Breast epithelium (tissue), 4 donors: ENCODE measurements at places on chromosomes 3 and 15. TPM values are rescaled to one million over a fixed set of nuclear protein-coding genes. Genes with fewer than 3 reads are reported as not detected.

Gene TICRR
- total RNA-seq, result 0.15 TPM

Gene ATP13A3
- total RNA-seq, result 142 TPM

Gene AMIGO3
- total RNA-seq, result 0.98 TPM

Gene IGSF10
- 14.4 TPM for total RNA-seq

Gene EXD1
- not detected for total RNA-seq

Gene KBTBD8
- total RNA-seq, result 1.6 TPM

Gene DCBLD2
- 46.7 TPM for total RNA-seq

Gene DLEC1
- total RNA-seq, result 0.98 TPM

Gene GP5
- total RNA-seq, result not detected

Gene CAMK2N2
- not detected for total RNA-seq

Gene CCR8
- total RNA-seq, result not detected

Gene TRPM1
- not detected for total RNA-seq

Gene IL17RD
- 3.0 TPM for total RNA-seq

DNA sequence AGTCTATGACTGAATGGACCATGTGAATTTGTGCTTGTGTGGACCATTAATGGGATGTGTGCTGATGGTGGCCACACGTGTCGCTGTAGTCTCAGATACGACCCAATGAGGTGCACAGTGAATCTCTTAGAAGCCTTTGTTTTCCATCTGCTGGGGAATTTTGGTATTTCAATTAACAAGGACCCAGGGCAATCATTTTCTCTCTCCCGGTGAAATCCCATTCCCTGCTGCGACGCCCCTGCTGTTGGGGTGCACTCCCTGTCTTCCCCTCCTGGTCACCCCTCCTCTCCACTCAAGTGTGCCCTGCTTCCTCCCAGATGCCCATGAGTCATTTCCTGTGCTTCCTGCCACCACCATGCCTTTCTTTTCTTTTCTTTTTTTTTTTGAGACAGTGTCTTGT is 32.7 kb downstream of the EBLN2 start:
- no peak for DNase-seq
- H3K36me3 ChIP-seq, result no peaks in the 10 kb centered on the region
- no peaks in the 10 kb centered on the region for H3K27me3 ChIP-seq
- no peak overlapping the region for H3K27ac ChIP-seq
- no peak overlapping the region for H3K4me3 ChIP-seq

- H3K36me3 ChIP-seq, result no peaks in the 10 kb centered on the region
- H3K27ac ChIP-seq, result no peak overlapping the region
- H3K4me1 ChIP-seq, result no peaks in the 10 kb centered on the region
- no peaks in the 10 kb centered on the region for H3K27me3 ChIP-seq
- no peak overlapping the region for H3K4me3 ChIP-seq
- no peak for DNase-seq
These were observed 5.2 kb upstream of the TOPAZ1 start for GRCh38 chr3:44236485-44236908.

DNA sequence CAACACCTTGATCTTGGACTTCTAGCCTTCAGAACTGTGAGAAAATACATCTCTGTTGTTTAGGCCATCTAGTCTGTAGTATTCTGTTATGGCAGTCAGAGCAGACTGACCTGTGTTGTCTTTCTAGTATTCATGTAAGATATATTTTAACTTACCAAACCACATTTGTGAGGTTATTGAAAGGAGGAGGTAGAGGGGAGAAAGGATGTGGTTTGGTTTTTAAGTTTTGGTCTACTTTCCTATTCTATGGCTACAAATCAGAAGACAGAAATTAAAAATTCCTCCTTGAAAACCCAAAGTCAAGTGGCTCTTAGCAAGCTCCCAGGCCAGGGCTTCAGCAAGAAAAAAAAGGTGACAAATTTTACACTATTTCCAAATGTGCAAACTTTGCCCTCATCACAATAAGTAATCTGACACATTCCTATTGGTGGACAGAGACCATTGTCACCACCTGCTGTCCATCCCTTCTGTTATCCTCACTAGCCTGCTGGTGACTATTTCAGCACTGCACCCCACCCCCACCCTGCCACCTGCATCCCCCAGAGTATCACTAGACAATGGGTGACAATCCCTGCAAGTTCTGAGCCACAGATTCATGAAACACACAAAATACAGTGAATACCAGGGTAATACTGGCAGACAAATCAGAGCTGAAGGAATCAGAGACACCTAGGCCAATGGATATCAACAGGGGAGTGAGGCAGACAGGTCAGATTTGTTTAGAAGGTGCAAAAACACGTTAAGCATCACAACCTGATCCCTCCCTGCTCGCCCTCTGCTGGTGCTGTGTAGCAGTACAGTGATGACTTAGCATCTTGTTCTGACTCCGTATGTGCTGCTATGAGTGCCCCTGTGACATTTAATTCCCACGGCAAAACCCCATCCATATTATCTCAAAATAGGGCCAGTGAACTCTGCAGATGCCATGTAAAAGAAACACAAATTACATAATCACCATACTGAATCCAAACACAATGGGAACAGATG is 79.0 kb upstream of the DCLK3 start:
- no peaks in the 10 kb centered on the region for H3K27me3 ChIP-seq
- DNase-seq, result no peak
- H3K27ac ChIP-seq, result no peak overlapping the region
- H3K4me1 ChIP-seq, result no peaks in the 10 kb centered on the region
- no peaks in the 10 kb centered on the region for H3K36me3 ChIP-seq

GRCh38 chr15:57251941-57252340 is 124.4 kb upstream of the CGNL1 start:
- H3K27ac ChIP-seq, result no peak overlapping the region
- no peak for DNase-seq
- H3K4me1 ChIP-seq, result no peaks in the 10 kb centered on the region
- no peaks in the 10 kb centered on the region for H3K27me3 ChIP-seq
- no peak overlapping the region for H3K4me3 ChIP-seq

- DNase-seq, result no peak
- peaks cover 28% of the 10 kb centered on the region for H3K4me1 ChIP-seq
- no peaks in the 10 kb centered on the region for H3K27me3 ChIP-seq
- no peak overlapping the region for H3K4me3 ChIP-seq
- H3K36me3 ChIP-seq, result no peaks in the 10 kb centered on the region
- H3K27ac ChIP-seq, result peak overlapping the region; percentile 83
These were observed 1.6 kb upstream of the PRKCD start for GRCh38 chr3:53159156-53160060.

DNA sequence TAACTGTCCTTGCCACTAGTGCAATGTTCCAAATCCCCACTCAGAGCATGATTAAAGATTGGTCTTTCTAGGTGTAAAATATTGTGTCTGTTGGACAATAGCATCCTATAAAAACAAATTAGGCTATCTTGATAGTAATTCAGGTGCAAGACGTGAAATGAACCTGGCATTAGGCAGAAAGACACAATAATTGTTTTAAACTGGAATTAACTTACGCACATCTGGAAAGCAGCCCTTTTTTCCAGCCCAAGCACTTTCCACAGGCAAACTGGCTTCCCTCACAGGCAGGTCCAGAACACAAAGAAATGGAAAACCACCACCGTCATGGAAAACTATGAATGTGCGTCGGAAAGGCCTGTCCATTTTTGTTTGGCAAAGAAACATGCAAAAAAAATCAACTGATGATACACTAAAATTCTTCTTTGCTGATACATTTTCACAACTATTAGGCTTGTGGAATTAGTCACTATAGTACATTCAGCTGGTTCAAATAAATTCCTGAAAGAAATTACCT is 474.7 kb upstream of the IL12A start:
- no peaks in the 10 kb centered on the region for H3K27me3 ChIP-seq
- no peak overlapping the region for H3K4me3 ChIP-seq
- no peaks in the 10 kb centered on the region for H3K4me1 ChIP-seq
- no peak overlapping the region for H3K27ac ChIP-seq

GRCh38 chr3:126040386-126040785 is 43.5 kb downstream of the SLC41A3 start:
- H3K36me3 ChIP-seq, result no peaks in the 10 kb centered on the region
- no peak overlapping the region for H3K4me3 ChIP-seq
- no peak for DNase-seq
- H3K27ac ChIP-seq, result no peak overlapping the region
- no peaks in the 10 kb centered on the region for H3K27me3 ChIP-seq

GRCh38 chr3:159273608-159274007 is 471.8 kb downstream of the MFSD1 start:
- H3K4me1 ChIP-seq, result no peaks in the 10 kb centered on the region
- DNase-seq, result no peak
- H3K4me3 ChIP-seq, result no peak overlapping the region
- H3K27ac ChIP-seq, result no peak overlapping the region
- H3K27me3 ChIP-seq, result no peaks in the 10 kb centered on the region

- no peak overlapping the region for H3K4me3 ChIP-seq
- no peaks in the 10 kb centered on the region for H3K36me3 ChIP-seq
- H3K27ac ChIP-seq, result no peak overlapping the region
- DNase-seq, result no peak
- H3K4me1 ChIP-seq, result no peaks in the 10 kb centered on the region
- no peaks in the 10 kb centered on the region for H3K27me3 ChIP-seq
These were observed 31.5 kb downstream of the IL12A start for GRCh38 chr3:160020057-160020711.

GRCh38 chr15:33934396-33934795 is 33.9 kb upstream of the CHRM5 start:
- H3K36me3 ChIP-seq, result no peaks in the 10 kb centered on the region
- no peak for DNase-seq
- H3K27me3 ChIP-seq, result no peaks in the 10 kb centered on the region
- H3K4me3 ChIP-seq, result no peak overlapping the region
- H3K27ac ChIP-seq, result no peak overlapping the region

- H3K4me1 ChIP-seq, result no peaks in the 10 kb centered on the region
- no peaks in the 10 kb centered on the region for H3K27me3 ChIP-seq
- no peak overlapping the region for H3K27ac ChIP-seq
- H3K4me3 ChIP-seq, result no peak overlapping the region
- no peak for DNase-seq
These were observed 123.4 kb upstream of the MB21D2 start for GRCh38 chr3:193040836-193041672.

DNA sequence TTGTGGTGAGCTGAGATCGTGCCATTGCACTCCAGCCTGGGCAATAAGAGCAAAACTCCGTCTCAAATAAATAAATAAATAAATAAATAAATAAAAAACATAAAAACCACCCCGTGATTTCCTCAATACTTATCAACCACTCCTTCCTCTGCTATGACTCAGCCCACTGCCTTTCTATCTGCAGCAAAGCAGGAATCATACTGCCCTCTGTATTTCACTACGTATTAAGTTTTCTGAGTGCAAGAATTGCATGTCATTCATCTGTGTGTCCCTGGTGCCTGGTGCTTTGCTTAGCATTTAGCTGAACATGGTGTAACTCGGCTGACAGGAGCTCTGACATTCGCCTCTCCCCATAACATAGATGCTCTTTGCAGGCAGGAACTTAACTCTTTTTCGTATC is 7.1 kb downstream of the LSG1 start:
- no peaks in the 10 kb centered on the region for H3K4me1 ChIP-seq
- no peak overlapping the region for H3K27ac ChIP-seq
- no peak for DNase-seq

DNA sequence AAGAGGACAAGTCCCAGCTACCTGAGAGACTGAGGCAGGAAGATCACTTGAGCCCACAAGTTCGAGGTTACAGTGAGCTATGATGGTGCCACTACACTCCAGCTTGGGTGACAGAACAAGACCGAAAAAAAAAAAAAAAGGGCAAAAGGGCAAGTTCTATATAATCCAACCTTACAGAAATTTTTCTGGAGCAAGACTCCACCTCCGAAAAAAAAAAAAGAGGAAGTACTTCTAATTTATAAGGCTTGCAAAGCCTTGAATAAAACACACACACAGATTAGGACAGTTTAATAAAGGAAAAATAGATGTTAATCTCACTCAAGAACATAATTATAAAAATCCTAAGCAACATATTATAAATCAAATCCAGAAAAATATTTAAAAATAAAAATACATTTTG is 14.4 kb upstream of the XYLB start:
- no peaks in the 10 kb centered on the region for H3K27me3 ChIP-seq
- no peaks in the 10 kb centered on the region for H3K36me3 ChIP-seq
- no peak overlapping the region for H3K4me3 ChIP-seq
- no peaks in the 10 kb centered on the region for H3K4me1 ChIP-seq
- no peak overlapping the region for H3K27ac ChIP-seq
- no peak for DNase-seq

GRCh38 chr3:146746190-146746589 is 141.0 kb upstream of the PLSCR5 start:
- H3K27me3 ChIP-seq, result no peaks in the 10 kb centered on the region
- no peak for DNase-seq
- no peak overlapping the region for H3K4me3 ChIP-seq
- H3K4me1 ChIP-seq, result no peaks in the 10 kb centered on the region

DNA sequence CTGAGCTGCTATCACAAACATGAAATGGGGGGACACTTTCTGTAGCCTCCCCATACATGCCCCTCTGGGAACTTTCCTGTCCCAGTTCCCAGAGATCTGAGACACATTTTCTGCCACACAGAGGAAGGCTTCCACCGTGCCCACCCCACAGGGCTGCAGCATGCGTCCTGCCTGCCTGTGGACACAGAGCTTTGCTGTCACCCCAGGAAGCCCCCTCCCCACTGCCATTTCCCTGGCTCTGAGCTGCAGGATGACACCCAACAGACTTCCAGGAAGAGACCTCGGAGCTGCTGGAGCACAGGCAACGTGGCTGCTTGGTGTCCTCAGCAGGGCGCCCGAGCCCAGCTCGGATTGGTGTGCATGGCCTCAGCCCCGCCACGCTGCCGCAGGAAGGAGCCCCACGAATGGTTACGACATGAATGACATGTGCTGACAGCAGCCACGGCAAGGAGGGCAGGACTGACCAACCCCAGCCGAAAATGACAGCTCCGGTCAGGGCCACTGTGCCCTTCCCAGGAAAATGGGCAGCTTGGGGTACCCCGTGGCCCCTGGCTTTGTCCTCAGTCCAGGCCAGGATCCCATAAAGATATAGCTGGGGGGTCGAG is 81.3 kb downstream of the VGLL4 start:
- H3K4me3 ChIP-seq, result no peak overlapping the region
- H3K4me1 ChIP-seq, result peaks cover 12% of the 10 kb centered on the region
- H3K36me3 ChIP-seq, result no peaks in the 10 kb centered on the region
- H3K27me3 ChIP-seq, result no peaks in the 10 kb centered on the region
- peak overlapping the region; percentile 65 for H3K27ac ChIP-seq

- H3K36me3 ChIP-seq, result no peaks in the 10 kb centered on the region
- no peak overlapping the region for H3K27ac ChIP-seq
- H3K4me1 ChIP-seq, result no peaks in the 10 kb centered on the region
These were observed 62.7 kb downstream of the NR2F2 start for GRCh38 chr15:96393209-96393513.

- no peak for DNase-seq
- no peaks in the 10 kb centered on the region for H3K36me3 ChIP-seq
- H3K4me1 ChIP-seq, result peaks cover 4% of the 10 kb centered on the region
- H3K27me3 ChIP-seq, result no peaks in the 10 kb centered on the region
- H3K27ac ChIP-seq, result no peak overlapping the region
These were observed 23.9 kb downstream of the GP9 start for GRCh38 chr3:129084501-129084900.
